ENCODE measurements at places on chromosomes 4 and X. TPM values are rescaled to one million over a fixed set of nuclear protein-coding genes. Genes with fewer than 3 reads are reported as not detected.

GRCh38 chr4:181550381-181550780 is 692.8 kb upstream of the TENM3 start:
- no peak for DNase-seq

SPANXB1 gene
- not detected for total RNA-seq

AMTN gene
- 1.3 TPM for total RNA-seq

GRCh38 chrX:129958814-129959492 is 23.5 kb upstream of the BCORL1 start:
- no peak for DNase-seq

PLXNB3 gene
- 10.9 TPM for total RNA-seq

DNA sequence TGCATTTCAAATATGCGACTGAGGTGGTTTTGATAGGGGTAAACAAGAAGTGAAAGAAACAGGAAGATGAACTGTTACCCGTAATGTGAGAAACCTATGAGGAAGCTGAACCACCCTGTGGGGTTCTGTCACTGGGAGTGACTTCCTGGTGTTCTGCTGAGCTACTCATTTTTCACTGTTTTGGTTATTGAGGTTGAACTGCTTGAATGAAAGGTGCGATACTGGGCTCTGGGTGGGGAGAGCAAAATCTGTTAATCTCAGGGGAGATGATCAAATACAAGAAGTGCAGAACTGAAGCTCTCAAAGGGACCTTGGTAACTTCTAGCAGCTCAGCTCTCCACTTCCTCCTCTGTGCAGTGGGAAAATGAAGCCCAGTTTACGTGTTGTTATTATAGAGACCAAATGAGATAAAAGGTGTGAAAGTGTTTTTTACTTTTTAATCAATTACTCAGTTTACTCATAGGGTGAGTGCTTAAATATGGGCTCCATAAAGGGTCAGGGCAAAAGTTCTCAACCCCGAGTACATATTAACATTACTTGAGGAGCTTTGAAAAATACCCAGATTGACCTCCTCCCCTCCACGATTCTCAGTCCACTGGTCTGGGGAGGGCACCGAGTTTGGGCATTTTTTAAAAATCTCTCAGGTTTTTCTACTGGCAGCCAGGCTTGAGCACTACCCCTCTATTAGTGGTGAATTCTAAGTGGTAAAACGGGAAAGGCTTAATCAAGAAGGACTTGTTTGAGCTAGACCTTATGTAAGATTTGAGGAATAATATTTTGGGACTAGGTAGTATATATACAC is 66.7 kb downstream of the COQ2 start:
- DNase-seq, result no peak

CT83 gene
- not detected for total RNA-seq

DNA sequence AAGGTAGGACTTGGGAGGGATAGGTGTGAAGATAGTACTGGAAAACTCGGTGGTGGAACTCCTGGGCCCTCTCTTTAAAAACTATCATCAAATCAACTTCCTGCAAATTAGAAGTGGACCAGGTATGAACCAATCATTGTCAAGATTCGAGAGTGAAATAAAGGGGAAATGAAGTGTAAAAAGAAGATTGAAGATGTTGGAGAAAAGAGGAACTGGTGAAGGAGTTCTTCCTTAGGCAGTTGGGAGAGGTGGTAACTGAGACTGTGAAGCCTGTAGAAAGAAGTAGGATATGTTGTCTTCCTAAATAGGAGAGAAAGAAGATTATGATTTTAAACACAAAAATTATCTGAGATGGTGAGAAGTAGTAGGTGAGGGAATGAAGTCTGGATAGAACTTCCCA is 212.2 kb downstream of the PPP1R2C start:
- DNase-seq, result no peak

- no peak for DNase-seq
Observed at GRCh38 chr4:170270628-170271027, 180.9 kb upstream of the AADAT start.

GRCh38 chr4:170162416-170162815 is 72.7 kb upstream of the AADAT start:
- no peak for DNase-seq

GRCh38 chr4:82898322-82899243 is 2.0 kb upstream of the THAP9 start:
- no peak for DNase-seq

- DNase-seq, result no peak
Observed at GRCh38 chr4:101528526-101528925, 181.2 kb upstream of the PPP3CA start.

TMPRSS11F gene
- 22.3 TPM for total RNA-seq

- DNase-seq, result no peak
Observed at GRCh38 chr4:94256828-94257227, 49.2 kb downstream of the SMARCAD1 start.

ATP1B4 gene
- not detected for total RNA-seq

GRCh38 chr4:114945616-114946015 is 167.8 kb downstream of the NDST4 start:
- no peak for DNase-seq

DNA sequence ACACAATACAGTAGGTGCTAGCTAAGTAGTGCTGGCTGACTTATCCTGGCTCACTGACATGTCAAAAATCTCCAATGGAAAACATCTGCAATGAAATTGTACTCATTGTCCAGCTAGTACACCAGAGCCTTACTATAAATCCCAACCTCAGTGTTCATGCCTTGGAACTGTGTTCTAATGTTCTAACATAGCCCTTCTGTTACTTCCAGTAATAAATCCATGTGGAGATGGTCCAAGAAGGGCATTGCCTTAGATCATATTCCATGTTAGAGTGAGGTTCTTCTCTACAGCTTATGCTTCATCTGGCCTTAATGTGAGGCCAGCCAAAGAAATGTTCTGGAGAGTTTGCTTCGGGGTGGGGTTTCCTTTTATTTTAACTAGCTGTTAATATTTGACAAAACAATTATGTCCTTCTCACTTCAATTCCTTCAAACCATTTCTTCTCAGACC is 25.1 kb downstream of the ENOX2 start:
- DNase-seq, result no peak

DNA sequence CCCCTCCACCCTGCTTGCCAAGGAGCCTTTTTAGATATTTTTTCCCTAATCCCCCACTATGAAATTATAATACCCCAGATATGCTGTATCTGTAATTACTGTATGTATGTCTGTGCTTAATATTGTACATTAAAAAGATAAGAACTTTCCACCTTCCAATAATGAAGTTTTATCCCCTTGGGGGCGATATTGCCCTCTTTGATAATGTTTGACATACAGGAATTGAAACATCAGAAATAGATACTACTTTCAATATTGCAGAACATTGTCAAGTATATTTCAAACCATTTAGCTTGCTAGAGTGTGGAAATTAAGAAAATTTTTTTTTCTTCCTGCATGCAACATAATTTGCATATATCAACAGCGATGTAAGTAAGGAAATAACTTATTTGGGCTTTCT is 58.9 kb downstream of the NAF1 start:
- DNase-seq, result no peak

DNA sequence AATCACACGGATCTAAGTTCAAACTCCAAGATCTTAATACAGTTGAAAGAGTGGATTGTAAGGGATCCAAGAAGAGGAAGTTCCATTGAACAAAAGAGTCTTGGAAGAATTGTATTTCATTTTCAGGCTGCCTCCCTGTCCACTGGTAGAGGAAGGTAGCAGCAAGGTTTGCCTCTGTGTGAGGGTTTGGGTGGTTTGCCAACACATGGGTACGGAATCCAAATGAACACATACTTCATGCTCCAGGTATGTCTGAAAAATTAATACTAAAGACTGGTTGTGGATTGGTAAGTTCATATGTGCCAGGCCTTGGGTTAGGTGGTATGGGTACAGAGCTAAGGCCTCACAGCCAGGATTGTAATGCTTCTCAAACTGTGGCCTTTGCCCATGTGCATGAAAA is 523.6 kb upstream of the BOD1L1 start:
- no peak for DNase-seq

DNA sequence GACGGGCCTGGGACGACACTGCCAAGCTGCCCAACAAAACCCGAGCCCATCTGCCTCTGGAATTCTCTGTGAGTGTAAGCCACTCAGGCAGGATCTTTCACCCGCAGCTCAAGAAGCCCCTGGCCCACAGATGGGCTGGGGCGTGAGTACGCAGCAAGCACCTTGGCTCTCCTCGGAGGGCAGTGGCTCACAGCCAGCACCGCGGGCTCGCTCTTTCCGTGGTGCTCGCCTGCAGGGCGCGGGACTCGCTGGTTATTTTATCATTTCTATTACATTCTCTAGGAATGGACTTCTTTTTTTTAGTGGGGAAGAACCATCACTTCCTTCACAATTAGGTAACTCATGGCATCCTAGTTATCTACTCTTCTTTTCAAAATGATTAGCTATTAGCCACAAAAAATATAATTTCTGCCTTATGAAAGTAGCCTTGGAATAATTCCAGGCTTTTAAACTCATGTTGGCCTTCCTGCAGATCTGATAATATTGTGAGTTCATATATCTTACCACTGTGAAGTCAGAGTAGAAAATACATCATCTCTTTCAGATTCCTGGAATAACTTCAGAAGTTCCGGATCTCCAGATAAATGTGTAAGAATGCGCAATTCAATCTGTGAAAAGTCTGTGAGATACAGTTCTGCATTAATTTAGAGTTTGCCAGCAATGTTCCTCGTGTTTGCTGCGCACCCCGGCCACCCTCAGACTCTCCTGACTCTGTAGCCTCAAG is 68.6 kb downstream of the NAT8L start:
- DNase-seq, result no peak

- DNase-seq, result no peak
Observed at GRCh38 chr4:77174426-77174825, 17.4 kb downstream of the CCNG2 start.

DNA sequence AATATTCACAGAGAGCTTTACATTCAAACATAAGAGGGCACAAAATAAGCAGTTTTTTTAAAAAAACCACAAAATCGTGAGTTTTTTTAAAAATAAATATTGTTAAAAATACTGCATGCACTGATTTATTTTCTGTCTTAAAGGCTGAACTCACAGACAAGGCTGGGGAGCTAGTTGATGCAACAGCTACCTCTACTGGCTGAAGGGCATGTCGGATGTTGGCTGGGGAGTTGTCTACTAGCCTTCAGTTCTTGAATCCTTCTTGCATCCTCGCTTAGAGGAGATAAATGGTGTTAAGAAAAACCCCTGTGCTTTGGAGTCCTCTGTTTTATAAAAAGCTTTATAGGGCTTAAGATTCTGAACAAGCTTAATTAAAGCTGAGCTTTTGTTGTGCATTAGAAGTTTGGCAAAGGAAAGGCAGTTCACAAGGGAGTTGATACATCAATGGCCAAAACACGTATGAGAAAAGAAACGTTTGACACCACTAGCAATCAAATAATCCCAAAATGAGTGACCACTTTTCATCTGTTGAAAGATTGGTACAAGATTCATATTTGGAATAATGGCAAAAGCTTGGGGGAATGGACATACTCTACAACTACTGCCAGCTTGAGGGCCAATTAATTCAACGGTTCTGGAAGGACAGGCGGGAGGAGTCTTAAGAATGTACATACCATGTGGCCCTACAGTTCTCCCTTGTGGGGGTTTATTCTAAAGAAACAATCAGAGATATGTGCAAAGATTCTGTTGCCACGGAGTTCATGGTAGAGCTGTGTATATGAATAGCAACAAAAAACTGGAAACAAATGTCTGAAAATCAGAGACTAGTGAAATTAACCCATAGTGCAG is 94.7 kb downstream of the SEL1L3 start:
- peak; percentile 70 for DNase-seq

GRCh38 chr4:94577136-94577535 is 125.4 kb downstream of the PDLIM5 start:
- DNase-seq, result no peak

DMP1 gene
- not detected for total RNA-seq

SOWAHB gene
- total RNA-seq, result 3.3 TPM

DNA sequence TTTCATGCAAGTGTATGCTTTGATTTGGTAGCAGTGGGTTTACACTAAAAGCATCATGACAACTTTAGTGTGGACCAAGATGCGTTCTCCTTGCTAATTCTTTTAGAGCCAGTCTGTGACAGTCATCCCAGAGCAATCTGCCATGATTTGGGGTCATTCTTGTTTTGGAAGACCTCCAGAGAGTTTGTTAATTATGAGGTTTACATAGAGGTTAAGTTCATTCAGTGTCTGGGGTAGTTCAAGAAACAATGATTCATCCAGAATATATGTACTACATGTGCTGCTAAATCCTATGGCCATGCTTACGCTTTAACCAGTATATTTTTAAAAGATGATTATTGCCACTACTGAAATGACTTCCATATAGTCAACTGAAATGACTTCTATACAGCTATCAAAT is 328.5 kb upstream of the AGA start:
- DNase-seq, result no peak

GRCh38 chr4:39346856-39347519 is 19.2 kb downstream of the RFC1 start:
- DNase-seq, result no peak

FGB gene
- total RNA-seq, result not detected

GRCh38 chr4:153527690-153528089 is 61.5 kb downstream of the TMEM131L start:
- no peak for DNase-seq

CNGA1 gene
- 3.6 TPM for total RNA-seq

GRCh38 chrX:67546496-67547423 is 2.9 kb downstream of the AR start:
- DNase-seq, result no peak

GRCh38 chr4:157165935-157166610 is 54.5 kb upstream of the GRIA2 start:
- no peak for DNase-seq

- no peak for DNase-seq
Observed at GRCh38 chr4:130054908-130055307, 959.0 kb downstream of the C4orf33 start.

GRCh38 chrX:53290441-53291041 is 9.2 kb upstream of the IQSEC2 start:
- DNase-seq, result no peak

- no peak for DNase-seq
Observed at GRCh38 chrX:137982472-137983172, 416.7 kb downstream of the ZIC3 start.

GRCh38 chr4:40843696-40844095 is 93.9 kb downstream of the NSUN7 start:
- DNase-seq, result no peak

TCEAL6 gene
- total RNA-seq, result not detected

CORIN gene
- total RNA-seq, result 3.0 TPM

GAGE2A gene
- total RNA-seq, result not detected

TEC gene
- 10.4 TPM for total RNA-seq

CCKAR gene
- total RNA-seq, result not detected

- DNase-seq, result no peak
Observed at GRCh38 chr4:117550085-117550484, 464.7 kb upstream of the TRAM1L1 start.

DNA sequence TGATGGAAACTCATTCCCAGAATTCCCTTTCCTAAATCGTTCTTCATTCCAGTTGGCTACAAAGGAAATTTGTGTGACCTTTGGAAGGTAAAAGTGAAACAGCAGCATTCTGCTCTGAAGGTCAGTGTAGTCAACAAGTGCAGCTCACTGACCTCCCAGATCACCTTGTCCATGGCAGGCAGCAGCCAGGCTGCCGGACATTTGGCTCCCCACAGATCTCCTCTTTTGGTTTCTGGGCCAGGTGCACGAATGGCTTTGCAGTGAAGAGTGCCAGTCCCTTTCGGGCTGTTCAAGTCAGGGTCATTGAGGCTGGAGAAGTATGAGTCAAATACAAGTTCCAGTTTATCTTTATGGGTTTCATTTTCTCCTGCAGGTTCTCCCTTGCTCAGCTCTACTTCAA is 14.3 kb downstream of the GPRIN3 start:
- no peak for DNase-seq
